ENCODE measurements at places on chromosomes 1 and 21.

GRCh38 chr1:14598498-14599182 is at the start of gene KAZN:
KAZN (plus strand) TSS chr1:14598685.
- DNase-seq, result no peak

GRCh38 chr1:201219481-201220387 is 29.1 kb downstream of the IGFN1 start:
- no peak for DNase-seq

GRCh38 chr21:37383086-37383485 is 16.5 kb downstream of the DYRK1A start:
- DNase-seq, result no peak

GRCh38 chr1:19220080-19220846 is 10.2 kb upstream of the UBR4 start:
- no peak for DNase-seq

- no peak for DNase-seq
Measured at GRCh38 chr1:211684791-211685190, 9.4 kb upstream of the NEK2 start.

- DNase-seq, result peak; percentile 45
Measured at GRCh38 chr1:154502066-154502743, at the start of the genes SHE and TDRD10. SHE (minus strand) TSS chr1:154502412; CDS start chr1:154502026, 386 bp downstream. TDRD10 (plus strand) TSS chr1:154502219; CDS start chr1:154506904, 4,685 bp downstream.

DNA sequence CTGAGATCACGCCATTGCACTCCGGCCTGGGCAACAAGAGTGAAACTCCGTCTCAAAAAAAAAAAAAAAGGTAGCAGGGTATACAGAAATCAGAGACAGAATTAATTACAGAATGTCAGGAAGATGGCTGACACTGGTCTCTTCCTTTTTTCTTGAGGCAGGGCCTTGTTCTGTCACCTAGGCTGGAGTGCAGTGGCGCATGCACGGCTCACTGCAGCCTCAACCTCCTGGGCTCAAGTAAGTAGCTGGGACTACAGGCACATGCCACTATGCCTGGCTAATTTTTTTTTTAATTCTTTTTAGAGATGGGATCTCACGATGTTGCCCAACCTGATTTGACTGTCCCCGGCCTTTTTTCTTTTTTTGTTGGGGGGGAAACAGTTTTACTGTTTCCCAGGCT is 16.4 kb downstream of the RNU5D-1 start:
- no peak for DNase-seq

GRCh38 chr1:44489481-44489880 is 84.4 kb downstream of the RNF220 start:
- no peak for DNase-seq

GRCh38 chr1:183604815-183605214 is 14.6 kb upstream of the NCF2 start:
- no peak for DNase-seq

DNA sequence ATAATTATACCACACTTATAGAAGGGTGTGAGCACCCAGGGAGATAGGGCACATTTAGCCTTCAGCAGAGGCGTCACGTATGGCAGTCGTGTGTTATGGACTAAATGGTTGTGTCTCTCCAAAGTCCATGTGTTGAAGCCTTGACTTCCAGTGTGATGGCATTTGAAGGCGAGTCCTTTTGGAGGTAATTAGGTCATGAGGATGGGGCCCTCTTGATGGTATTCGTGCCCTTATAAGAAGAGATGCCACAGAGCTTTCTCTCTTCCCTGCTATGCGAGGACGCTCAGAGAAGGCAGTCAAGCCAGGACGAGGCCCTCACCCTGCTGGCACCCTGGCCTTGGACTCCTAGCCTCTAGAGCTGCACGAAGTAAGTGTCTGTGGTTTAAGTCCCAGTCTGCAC is 375.0 kb upstream of the C1orf174 start:
- DNase-seq, result no peak

DNA sequence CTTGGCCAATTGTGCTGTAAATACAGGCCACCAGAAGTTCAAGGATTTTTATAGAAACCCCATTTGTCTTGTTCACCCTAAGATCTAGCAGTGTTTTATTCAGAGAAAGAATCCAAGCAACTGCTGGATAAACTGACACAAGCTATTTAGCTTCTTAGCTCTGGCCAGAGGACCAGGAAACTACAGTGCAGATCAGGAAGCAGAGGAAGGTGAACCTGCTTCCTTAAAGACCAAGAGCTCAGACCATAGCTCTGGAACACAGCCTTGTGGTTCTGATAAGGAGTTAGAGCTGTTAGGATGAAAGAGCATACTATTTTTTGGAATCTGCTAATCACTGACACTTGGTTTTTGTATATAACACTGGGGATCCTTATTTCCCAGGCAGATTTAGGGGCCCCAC is 5.2 kb upstream of the CCDC17 start:
- no peak for DNase-seq

DNA sequence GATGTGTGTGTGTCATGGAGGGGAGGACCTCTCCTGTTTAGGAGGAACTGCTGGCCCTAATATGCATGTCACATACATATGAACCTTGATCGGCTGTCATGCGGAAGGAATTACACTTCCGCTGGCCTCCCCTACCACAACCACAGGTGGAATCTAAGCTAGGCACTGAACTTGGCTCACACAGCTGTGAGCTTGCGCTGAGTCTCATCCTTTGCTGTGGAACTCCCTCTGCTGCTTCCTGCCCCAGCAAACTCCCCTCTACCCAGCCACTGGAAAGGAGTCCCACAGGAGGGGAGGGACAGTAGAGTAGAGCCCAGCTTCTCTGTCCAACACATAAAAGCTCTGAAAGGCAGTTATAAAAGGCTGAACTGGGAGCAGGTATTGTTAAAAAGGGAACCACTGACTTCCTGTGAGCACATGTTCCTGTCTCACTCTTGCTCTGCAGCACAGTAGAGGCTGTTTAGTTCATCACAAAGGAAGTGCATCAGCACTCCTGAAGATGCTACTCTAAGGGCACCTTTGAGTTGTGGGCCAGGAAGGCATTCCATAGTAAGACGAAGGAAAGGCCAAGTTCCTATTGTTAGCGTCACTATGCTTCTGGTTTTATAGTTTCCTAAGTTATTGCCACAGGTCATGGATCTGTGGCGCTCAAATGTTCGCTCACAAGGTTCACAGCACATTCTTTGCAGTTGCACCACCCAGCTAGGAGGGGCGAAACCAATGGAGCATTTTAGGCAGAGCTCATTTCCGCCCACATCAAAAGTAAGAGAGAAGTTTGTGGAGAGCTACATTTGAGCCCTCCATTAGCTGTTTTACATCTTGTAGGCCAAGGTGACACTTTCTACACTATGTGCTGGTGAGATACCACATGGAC is 17.7 kb upstream of the PTPRC start:
- DNase-seq, result peak; percentile 27

- no peak for DNase-seq
Measured at GRCh38 chr1:184429335-184429734, 42.5 kb downstream of the C1orf21 start.

DNA sequence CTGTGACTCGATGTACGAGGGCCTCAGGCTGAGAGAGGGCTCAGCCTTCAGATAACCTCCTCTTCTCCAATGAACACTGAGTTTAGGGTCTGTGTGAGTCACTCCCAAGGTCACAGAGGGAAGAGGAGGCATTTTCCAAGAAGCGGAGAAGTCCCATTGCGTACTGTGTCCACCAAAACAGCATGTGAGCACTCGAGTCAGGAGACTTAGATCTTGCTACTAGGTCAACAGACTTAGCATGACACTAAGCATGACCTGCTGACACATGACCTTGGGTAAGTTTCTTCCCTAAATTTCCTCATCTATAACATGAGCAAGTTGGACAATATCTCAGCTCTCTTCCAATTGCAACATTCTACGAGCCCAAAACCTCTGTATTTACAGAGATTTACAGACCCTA is 68.0 kb downstream of the PLPP3 start:
- DNase-seq, result no peak

DNA sequence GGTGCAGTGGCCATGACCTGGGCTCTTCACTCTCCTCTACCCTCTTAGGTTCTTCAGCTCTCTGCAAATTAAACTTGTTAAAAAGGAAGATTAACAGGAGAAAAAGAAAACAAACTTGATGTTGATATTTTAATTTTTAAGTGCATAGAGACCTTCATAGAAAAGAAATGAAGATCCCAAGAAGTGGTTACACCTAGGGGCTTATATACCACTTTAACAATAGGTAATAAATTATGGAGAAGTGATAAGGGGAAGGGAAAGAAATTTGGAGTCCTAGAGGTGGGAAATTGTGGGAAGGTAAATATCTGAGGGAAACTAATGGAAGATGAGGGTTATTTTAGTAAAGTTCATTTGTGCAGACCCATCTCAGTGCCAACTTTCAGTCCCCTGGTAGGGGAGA is 16.5 kb upstream of the TFF3 start:
- DNase-seq, result no peak

DNA sequence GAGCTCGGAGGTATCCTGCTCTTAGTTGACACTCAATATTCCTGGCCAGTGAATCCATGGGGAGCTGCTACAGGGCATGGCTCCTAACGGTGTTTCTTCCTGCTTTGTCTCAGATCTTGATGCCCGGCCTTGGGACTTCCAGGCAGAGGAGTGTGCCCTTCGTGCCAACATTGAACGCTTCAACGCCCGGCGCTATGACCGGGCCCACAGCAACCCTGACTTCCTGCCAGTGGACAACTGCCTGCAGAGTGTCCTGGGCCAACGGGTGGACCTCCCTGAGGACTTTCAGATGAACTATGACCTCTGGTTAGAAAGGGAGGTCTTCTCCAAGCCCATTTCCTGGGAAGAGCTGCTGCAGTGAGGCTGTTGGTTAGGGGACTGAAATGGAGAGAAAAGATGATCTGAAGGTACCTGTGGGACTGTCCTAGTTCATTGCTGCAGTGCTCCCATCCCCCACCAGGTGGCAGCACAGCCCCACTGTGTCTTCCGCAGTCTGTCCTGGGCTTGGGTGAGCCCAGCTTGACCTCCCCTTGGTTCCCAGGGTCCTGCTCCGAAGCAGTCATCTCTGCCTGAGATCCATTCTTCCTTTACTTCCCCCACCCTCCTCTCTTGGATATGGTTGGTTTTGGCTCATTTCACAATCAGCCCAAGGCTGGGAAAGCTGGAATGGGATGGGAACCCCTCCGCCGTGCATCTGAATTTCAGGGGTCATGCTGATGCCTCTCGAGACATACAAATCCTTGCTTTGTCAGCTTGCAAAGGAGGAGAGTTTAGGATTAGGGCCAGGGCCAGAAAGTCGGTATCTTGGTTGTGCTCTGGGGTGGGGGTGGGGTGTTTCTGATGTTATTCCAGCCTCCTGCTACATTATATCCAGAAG is 16.7 kb downstream of the ALX3 start:
- peak; percentile 80 for DNase-seq

- DNase-seq, result no peak
Measured at GRCh38 chr1:203507759-203508158, 13.8 kb downstream of the OPTC start.

- DNase-seq, result no peak
Measured at GRCh38 chr1:161439280-161440232, 65.7 kb upstream of the FCGR2A start.

DNA sequence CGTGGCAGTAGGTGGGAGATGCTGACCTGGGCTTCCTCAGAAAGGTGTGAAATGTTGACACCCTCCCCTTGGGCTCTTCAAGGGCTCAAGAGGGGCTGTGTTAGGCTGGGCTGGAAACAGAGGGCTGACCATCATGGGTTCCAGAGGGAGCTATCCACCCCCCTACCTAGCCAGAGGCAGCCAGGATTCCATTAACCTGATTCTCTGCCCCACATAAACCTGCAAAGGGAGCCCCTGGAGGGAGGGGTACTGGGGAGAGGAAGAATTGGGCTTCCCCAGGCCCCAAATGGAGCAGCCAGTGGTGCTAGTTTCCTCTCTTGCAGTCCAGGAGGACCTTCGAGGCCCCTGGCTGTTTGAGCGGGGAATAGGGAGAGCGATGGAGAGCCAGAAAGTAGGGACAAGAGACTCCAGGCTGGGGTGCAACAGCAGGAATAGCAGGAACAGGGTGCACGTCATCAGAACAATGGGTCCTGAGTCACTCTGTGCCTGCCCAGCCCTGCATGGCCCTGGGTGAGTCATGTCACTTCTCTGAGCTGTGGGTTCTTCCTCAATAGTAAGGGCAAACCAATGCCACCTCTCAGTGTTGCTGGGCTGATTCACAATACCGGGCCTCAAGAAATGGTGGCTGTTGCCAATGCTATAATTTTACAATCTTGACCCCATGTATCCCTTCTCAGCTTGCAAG is 121.2 kb downstream of the EPHB2 start:
- DNase-seq, result no peak

GRCh38 chr1:175548774-175549173 is 194.6 kb downstream of the TNR start:
- no peak for DNase-seq

GRCh38 chr1:234691567-234691966 is 81.6 kb upstream of the IRF2BP2 start:
- no peak for DNase-seq

DNA sequence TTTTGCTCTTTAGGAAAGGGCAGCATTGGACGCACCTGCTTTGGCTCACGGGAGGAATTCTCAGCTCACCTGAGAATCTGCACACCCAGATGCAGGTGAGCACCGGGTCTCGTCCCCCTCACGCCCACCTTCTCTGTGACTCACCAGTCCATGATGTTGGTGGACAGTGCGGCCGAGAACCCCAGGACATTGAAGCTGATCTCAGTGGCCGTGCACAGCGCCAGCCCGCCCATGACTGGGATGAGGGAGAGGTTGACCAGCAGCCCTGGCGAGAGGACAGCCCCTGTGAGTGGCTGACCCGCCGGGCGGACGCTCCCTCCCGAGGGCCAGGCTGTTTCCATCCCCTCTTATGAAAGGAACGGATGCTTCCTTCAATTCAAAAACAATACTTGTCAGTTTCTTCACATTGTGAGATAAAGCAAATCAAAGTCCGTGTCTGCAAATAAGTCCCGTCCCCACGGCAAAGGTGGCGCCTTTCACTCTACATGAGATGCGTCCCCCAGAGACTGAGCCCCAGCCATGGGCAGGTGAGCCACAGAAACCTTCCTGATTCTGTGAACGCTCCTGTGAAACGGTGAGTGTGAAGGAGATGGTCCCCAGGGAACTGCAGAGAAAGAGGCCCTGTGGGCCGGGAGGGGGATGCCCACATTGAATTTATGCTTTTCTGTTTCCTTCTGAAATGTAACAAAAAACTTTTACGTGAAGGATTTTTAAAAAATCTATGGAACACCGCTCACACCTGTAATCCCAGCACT is 12.7 kb upstream of the CDK11B start:
- DNase-seq, result no peak

DNA sequence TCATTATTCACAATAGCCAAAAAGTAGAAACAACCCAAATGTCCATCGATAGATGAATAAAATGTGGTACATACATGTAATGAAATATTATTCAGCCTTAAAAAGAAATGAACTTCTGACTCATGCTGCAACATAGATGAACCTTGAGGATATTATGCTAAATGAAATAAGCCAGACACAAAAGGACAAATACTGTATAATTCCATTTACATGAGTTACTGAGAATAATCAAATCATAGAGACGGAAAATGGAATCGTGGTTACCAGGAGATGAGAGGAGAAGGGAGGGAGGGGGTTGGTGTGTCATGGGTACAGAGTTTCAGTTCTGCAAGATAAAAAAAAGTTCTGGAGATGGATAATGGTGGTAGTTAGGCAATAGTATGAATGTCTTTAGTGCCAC is 184.1 kb downstream of the PSMG1 start:
- DNase-seq, result no peak

DNA sequence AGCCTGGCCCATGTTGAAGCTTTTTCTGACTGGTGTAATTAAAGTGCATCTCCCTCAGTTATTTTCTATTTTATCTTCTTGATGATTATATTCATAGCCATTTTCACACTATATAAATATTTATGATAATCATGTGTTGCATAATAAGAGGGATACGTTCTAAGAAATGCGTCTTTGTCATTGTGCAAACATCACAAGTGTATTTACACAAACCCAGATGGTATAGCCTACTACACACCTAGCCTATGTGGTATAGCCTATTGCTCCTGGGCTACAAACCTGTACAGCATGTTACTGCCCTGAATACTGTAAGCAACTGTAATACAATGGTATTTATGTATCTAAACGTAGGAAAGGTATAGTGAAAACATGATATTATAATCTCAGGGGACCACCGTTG is 88.1 kb downstream of the BACH1 start:
- DNase-seq, result no peak

Data from GM10248 (cell line).